ENCODE measurements at places on chromosomes 1 and 21. TPM values are rescaled to one million over a fixed set of nuclear protein-coding genes. Genes with fewer than 3 reads are reported as not detected.

- DNase-seq: no peak
Observed at GRCh38 chr1:159266832-159267231, 35.3 kb upstream of the FCER1A start.

GRCh38 chr1:29542548-29542947, 306.2 kb downstream of the PTPRU start:
- DNase-seq: no peak

DNA sequence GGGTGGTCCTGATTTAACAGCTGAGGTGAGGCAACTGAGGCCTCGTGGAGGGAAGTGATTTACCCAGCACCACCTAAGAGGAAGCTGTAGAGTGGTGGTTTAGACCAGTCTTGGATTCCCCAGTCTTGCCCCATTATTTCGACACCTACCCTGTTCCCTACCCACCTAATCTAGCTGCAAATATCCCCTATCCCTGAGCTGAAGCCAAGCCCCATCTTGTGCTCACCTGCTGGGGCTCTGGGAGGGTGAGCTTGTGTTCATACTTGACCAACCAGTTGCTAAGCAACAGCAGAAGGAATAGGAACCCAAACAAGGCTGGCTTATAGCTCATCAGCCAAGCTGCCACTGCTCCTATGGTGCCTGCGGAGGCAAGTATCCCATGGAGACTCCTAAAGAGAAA, 2.0 kb downstream of the TEX46 start:
- no peak for DNase-seq

GRCh38 chr1:176795929-176796328, 333.0 kb downstream of the PAPPA2 start:
- no peak for DNase-seq

DNA sequence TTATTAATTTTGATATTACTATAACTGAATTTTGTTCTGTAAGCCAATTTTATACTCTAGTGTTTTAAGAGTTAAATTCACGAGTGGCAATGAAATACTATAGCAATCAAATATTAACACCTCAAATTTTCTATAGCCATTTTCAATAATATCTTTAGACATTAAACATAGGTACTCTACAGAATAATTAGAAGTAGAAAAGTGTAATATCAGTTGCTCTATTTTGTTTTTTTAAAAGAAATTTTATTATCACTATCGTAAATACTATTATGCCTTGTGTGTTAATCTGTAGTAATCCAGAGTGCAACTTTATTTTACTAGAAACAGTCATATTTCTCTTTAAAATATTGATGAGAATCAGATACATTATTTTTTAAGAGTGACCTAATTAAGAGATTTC, 691.2 kb downstream of the USP25 start:
- no peak for DNase-seq

DNA sequence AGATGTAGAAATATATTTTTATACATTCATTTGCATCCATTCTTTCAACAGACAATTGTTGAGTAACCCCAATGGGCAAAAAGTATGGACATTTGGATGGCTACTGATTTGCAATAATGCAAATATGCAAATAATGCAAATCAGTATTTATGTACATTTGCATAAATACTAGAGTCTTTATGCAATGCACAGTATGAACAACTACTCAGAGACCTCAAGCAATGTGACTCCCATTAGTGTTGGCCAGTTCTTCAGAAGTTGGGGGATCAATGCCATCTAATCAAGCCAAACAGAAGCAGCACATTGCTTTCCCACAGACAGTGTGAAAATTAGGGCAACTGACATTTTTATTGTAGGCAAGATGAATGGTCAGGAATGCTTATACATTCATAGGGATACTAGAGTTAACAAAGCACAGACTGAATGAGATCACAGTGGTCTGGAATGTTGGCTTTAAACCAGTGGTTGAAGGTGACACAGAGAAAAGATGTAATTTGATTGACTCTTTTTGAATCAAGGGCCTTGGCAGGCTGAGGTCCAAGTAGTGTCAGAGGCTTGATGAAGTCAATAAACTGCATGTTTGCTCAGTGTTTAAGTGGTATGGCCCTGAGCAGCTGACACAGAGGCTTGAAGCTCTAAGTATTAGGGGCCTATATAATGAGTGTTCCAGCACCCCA, 256.6 kb downstream of the CTH start:
- DNase-seq: no peak

The RCSD1 gene
- total RNA-seq: 6.9 TPM

Data from occipital lobe (tissue), 3 donors.